ENCODE measurements at places on chromosomes 12 and 14.

DNA sequence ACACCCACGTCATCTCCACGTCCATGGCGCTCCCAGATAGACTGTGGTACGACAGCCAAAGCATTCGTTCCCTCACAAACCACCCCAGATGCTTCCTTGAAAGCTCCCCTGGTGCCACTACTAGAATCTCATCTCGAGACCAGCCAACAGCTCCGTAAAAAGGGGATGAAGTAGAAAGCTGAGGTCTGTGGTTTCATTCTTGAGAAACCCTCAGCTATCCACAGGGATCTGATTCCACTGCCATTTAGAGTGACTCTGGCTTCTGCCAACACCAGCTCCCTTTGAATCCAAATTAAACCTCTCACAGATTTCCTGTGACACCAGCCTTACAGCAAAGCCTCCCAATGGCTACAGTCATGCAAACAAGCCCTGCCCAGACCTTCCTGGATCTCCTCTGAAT lies 18.5 kb upstream of the FOXN3 start:
- no peak for DNase-seq

DNA sequence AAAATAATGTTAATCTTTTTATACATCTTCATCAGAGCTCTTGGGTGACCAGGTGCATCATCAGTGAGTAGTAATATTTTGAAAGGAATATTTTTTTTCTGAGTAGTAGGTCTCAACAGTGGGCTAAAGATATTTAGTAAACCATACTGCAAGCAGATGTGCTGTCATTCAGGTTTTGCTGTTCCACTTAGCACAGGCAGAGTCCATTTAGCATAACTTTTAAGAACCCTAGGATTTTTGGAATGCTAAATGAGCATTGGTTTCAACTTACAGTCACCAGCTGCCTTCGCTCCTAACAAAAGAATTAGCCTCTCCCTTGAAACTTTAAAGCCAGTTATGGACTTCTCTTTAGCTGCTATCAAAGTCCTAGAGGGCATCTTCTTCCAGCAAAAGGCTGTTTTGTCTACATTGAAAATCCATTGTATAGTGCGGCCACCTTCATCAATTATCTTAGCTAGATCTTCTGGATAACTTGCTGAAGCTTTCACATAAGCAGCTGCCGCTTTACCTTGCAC lies 24.6 kb downstream of the RIMKLB start:
- no peak for DNase-seq

- peak; percentile 19 for DNase-seq
Observed at GRCh38 chr12:19833775-19834501, 394.6 kb downstream of the AEBP2 start.

DNA sequence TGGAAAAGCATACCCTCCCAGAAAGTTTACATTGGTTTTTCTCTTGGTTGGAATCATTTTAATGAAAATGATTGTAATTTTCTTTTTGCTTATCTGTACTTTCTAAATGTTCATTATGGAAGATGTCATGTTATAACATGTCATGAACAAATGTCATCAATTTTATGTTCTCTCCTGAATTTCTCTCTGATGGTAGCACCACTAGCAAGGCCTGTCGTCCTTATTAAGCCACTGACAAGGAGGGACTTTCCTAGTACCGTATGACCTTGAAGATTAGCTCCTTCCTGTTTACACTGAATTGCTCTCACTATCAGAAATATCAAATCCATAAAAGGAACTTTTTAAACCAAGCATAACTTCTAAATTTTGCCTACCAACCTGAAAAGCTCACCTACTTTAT lies 99.0 kb downstream of the ESR2 start:
- DNase-seq: no peak

- DNase-seq: no peak
Observed at GRCh38 chr12:8852119-8852518, 29.7 kb downstream of the A2ML1 start.
